Activated CD4-positive, CD25-positive, alpha-beta regulatory T cell treated with anti-CD3 and anti-CD28 coated beads, Interleukin-2, amount 50 U/mL, for 16 hours (primary cell): ENCODE measurements at places on chromosomes 12 and 14.

GRCh38 chr12:130706885-130707570, 9.1 kb downstream of the RIMBP2 start:
- DNase-seq: no peak

DNA sequence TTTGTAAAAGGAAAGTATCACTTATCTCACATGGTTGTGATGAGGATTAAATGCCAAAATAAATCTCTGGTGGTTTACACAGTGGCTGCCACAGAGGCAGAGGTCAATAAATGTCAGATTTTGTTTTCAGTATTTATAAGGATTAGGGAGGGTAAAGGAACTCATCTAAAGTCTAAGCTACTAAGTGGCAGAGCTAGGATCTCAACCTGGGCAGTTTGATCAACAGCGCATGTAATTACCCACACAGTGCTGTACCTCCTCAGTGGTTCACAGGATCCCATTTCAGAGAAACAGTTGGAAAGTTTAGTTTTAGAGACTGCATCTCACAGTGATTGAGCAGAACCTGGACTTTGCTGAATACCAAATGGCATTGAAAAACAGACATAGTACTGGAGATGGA, 44.9 kb upstream of the RIC8B start:
- no peak for DNase-seq

- DNase-seq: no peak
Observed at GRCh38 chr12:27969624-27970400, 2.7 kb downstream of the PTHLH start.

- no peak for DNase-seq
Observed at GRCh38 chr14:68665131-68665530, 127.7 kb downstream of the ZFP36L1 start.

GRCh38 chr12:4441355-4442335, 4.0 kb downstream of the FGF6 start:
- no peak for DNase-seq

- no peak for DNase-seq
Observed at GRCh38 chr12:76860256-76860655, 18.6 kb downstream of the CSRP2 start.

DNA sequence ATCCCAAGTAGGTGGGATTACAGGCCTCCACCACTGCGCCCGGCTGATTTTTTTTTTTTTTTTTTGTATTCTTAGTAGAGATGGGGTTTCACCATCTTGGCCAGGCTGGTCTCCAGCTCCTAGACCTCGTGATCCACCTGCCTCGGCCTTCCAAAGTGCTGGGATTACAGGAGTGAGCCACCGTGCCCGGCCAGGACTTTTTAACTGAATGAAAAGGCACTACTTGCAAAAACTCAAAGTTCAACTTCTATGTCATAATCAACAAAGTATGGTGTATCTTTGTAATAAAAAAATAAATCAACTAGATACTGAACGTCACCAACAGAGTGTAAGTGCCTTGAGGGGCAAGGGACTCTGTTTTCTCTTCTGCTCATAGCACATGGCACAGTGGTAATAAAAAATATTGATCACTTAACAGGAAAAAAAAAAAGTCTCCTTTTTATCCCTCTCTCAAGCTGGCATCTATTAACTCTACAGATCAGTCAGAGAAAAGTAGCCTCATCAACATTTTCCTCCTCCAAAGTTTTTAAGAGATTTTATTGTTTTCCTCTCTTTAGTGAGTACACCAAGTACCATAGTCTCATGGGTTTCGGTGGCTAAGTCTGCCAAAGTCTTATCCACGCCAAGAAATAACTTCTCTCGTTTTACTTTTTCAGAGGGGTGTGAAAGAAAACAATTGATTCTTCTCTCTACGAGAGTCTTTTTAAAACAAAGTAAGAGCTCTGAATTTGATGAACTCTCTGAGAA, 10.6 kb upstream of the FOXN3 start:
- no peak for DNase-seq

DNA sequence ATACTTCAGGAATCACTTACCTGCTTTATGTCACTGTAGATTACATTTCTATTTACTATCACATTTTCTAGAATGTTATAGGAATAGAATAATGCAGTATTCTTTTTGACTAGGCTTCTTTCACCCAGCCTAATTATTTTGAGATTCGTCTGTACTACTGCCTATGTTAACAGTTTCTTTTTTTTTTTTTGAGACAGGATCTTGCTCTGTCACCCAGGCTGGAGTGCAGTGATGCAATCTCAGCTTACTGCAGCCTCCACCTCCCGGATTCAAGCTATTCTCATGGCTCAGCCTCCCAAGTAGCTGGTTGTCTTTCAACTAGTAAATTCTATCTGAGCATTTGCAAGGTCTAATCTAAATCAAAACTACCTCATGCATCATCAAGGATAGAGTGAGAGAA, 6.4 kb downstream of the OR6C6 start:
- DNase-seq: no peak

DNA sequence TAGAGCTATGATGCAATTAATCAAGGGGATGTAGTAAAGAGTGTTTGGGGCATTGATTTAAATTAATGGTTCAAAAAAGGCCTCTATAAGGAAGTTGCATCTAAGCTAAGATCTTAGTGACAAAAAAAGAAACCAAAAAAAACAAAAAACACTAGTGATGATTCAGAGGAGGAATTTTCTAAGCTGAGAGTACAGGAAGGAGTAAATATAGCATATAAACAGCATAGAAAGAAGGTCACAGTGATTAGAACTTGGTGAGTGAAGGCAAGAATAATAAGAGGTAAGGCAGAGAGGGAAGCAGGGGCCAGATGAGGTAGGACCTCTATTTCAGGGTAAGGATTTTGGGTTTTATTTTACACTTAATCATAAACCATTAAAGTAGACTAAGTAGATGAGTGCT, 48.0 kb upstream of the PDZRN4 start:
- no peak for DNase-seq

- DNase-seq: no peak
Observed at GRCh38 chr12:66297080-66297479, 5.2 kb upstream of the HELB start.

DNA sequence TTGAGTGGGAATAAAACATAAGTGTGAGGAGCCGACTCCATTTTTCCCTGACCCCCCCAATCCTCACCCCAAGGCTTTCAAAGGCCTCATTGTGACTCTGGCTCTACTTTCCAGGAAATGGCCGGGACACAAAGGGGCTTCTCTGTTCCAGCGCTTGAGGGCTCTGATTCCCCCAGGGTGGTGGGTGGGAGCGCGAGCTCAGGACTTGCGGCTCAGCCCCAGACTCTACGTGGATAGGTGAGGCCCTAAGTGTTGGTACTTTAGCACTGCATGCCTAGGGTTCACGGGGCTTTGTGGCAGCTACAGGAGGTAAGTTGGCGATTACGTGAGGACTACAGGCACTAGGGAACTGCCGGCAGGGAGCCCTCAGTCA, 553 bp downstream of the CNPY2 start:
- DNase-seq: no peak

GRCh38 chr12:117352883-117353282, 8.5 kb downstream of the NOS1 start:
- DNase-seq: no peak

GRCh38 chr12:16282978-16283377, 5.5 kb upstream of the SLC15A5 start:
- no peak for DNase-seq

DNA sequence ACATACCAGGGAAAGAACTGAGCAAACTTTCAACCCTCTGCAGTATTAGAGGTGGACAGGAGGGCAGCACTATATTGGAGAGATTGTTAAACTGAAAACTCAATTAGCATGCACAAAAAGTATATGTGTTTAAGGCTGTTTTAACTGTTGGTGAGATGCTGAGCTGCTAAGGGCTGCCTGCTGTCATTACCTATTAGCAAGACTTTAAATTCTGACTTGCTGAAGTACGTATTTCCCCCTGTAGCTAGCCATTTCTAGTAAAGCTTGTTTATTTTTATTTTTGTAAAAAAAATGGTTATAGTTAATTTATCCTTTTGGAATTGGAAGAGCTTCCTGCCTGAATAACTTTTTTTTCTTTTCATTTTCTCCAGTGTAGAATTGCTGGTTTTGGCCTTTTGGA, 92.2 kb downstream of the CACNA1C start:
- DNase-seq: no peak

- no peak for DNase-seq
Observed at GRCh38 chr12:108881953-108882352, 2.1 kb downstream of the DAO start.

- no peak for DNase-seq
Observed at GRCh38 chr14:92341791-92342190, 18.8 kb downstream of the SLC24A4 start.

DNA sequence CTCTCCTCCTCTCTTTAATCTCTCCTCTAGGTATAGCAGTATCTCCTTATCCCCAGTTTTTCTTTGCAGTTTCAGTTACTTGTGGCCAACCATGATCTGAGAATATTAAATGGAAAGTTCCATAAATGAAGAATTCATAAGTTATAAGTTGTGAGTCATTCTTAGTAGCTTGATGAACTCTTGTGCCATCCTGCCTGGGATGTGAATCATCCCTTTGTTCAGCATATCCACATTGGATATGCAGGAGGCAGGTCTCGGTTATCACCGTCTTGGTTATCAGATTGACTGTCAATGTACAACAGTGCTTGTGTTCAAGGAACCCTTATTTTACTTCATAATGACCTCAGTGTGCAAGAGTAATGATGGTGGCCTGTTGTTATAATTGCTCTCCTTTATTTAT, 134.0 kb downstream of the TMEM117 start:
- no peak for DNase-seq

- DNase-seq: no peak
Observed at GRCh38 chr12:3308609-3309008, 182.4 kb upstream of the PRMT8 start.

DNA sequence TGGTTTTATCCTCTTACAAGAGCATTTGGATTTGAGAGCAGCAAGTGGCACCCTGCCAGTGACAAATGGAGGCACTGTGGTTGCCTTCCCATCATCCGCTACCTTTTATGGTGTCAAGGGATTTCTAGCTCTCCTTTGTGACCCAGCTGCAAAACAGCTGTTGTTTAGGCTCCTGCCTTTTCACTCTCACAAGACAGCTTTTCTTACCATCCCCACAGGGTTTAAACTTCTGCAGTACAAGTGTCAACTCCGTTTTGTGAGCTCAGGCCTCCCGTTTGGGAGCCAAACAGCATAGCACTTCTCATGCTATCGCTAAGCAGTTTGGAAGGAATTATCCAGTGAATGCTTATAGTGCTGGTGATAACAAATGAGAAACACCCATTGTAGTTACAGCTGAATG, 331.4 kb downstream of the TMTC2 start:
- no peak for DNase-seq

GRCh38 chr12:122471324-122472226, 29.2 kb downstream of the ZCCHC8 start:
- DNase-seq: no peak
